Suppressor macrophage treated with lipopolysaccharide for 1 hour (primary cell): ENCODE measurements at places on chromosomes 11 and 22.

- peak; percentile 86 for DNase-seq
These were observed 38.2 kb upstream of the WEE1 start for GRCh38 chr11:9535189-9535781.

DNA sequence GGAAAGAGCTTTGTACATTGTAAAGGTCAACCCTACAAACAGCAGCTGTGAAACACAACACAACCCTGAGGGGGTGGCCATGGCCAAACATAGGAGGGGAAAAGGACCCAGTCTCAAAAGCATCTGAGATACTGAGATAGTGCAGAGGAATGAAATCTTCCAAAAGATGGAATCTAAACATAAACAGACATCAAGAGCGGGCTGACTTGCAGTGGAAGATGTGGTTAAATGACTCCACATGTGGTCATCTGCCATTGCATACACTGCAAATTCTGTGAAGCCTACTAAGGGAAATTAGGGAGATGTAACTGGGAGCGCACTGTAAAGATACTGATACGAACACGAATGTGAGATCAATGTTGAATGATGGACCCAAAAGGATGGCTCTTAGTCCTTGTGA, 22.0 kb downstream of the BDNF start:
- no peak for DNase-seq

GRCh38 chr11:71155846-71156245, 96.5 kb downstream of the SHANK2 start:
- DNase-seq, result no peak

DNA sequence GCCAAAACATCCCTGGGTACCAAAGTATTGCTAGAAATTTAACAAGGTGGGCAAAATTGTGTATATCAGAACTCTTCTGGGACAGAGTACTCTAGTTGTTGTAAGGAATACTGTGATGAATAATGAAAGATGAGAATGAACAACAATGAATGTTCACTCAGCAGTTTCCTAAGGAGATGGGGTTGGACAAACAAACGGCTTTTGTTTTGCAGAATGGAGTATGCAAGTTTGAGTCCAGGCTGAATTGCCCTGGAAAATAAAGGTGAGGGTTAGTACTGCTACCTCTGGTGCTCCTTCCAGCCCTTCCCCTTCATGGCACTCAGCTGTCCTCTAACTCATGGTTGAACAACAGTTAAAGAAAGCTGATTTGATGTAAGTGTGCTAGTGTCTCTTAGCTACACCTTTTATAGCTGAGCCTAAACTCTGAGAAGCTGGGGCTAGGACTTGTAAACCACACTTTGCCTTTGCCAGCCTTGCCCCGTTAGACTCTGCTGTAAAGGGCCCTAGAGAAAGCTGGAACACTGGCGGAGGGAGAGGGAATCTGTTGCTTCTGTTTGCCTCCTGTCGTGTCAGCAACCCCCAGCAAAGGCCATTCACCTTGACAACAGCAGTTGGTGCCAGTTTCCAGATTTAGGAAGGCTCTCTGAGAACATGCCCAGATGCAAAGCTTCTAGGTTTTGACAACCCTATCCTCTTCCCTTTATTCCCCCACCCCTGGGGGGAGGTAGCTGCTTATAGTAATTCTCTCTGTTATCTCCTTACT, 41.2 kb upstream of the POLD3 start:
- DNase-seq, result no peak

GRCh38 chr11:121095561-121095960, 5.5 kb upstream of the TECTA start:
- no peak for DNase-seq

GRCh38 chr22:27159716-27160295, 502.4 kb downstream of the MIAT start:
- DNase-seq, result no peak

DNA sequence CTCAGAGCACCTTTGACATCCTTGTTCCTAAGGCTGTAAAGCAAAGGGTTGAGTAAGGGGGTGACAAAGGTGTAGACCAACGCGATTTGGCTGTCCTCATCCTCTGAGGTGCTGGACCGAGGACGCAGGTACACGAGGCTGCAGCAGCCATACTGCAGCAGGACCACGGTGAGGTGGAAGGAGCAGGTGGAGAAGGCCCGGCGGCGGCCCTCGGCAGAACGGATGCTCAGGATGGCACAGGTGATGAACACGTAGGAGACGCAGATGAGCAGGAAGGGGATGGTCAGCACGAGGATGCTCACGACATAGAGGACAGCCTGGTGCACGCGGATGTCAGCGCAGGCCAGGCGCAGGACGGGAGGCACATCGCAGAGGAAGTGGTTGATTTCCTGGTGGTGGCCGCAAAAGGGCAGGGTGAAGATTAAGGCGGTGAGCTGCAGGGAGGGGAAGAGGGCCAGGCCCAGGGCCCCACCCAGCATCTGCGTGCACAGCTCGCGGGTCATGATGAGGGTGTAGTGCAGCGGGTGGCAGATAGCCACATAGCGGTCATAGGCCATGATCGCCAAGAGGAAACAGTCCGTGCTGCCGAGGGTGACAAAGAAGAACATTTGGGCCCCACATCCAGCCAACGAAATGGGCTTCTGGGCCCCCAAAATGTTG, 632 bp downstream of the OR10Q1 start:
- DNase-seq, result no peak

DNA sequence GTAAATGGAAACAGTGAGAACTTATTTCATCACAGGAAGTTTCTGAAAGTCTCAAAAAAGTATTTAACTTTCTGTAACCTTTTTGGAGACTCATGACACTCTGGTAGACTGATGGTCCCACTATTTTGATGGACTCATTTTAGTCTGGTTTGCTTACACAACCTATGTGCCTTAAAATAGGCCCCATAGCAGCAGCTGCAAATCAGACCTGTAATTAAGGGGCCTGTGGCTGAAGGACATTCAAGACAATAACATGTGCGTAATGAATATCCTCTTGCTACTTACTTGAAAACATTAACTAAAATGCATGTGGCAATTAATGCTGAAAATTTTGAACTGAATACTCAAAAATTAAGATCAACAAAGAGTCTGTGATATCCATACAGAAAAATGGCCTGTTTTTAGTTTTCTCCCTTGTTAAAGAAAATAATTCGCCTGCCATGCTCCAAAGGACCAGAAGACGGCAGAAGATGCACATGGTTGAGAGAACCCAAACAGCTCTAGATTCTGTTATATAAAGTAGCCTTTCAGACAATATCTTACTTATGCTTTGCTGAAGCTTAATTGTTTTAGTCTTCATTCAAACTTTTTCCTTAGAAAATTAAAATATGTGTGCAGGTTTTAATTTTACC, 568.5 kb downstream of the KCNA4 start:
- DNase-seq, result peak; percentile 1

GRCh38 chr11:77136074-77136473, 8.0 kb downstream of the MYO7A start:
- DNase-seq, result no peak

- no peak for DNase-seq
These were observed 1179.0 kb downstream of the LRRC4C start for GRCh38 chr11:40280159-40281051.

DNA sequence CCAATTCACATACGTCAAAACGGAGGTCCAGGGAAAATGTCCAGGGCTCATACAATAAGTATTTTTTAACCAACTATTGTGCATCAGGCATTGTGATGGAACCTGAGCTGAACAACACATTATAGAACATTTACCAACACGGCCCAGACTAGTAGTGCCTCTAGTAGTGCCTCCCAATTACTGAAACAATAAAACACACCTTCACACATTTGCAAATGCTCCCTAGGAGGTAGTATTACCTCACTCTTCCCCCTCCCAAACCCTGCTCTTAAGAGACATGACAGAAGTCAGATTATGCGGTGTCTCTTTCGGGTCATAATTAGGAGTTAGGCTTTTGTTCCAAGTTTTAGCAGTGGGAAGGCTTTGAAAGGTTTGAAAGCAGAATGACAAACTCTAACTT, 61.1 kb downstream of the PAK1 start:
- no peak for DNase-seq

GRCh38 chr11:44145011-44145775, 49.7 kb downstream of the EXT2 start:
- peak; percentile 27 for DNase-seq

- DNase-seq, result peak; percentile 28
These were observed 128.2 kb downstream of the ZNF280B start for GRCh38 chr22:22380098-22381030.

- no peak for DNase-seq
These were observed 29.8 kb downstream of the LIMK2 start for GRCh38 chr22:31241936-31242335.

DNA sequence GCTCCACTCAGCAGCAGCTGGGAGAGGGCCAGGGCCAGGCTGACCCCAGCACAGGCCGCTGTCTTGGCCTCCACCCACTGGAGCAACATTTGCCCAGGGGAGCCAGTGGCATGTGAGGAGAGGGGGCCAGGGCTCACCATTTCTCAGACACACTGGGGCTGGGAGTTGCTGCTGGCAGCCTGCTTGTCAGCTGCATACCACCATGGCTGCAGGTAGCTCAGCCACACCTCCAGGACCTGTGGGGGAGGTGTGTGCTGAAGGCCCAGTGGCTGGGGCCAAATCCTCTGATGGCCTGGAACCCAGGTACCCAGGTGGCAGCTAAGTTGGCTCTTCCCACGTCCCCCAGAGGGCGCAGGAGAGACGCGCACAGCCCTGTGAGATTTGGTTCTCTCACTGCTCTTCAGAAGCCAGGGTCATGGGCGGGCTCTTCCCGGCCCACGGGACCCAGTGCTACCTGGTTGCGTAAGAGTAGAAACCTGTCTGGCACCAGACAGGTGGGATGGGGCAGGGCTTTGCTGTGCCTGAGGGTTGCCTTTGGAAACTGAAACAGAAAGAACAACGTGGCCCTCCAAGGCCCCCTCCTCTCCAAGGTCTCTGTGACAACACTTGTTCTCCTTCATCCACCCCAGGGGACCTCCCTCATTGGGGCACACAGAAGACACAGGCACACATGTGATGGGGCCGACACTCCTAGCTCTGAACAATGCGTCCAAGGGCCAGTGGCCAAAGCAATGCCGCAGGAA, 98.8 kb downstream of the MED15 start:
- peak; percentile 83 for DNase-seq

- DNase-seq, result no peak
These were observed 22.3 kb downstream of the EIF4G2 start for GRCh38 chr11:10786451-10786850.

DNA sequence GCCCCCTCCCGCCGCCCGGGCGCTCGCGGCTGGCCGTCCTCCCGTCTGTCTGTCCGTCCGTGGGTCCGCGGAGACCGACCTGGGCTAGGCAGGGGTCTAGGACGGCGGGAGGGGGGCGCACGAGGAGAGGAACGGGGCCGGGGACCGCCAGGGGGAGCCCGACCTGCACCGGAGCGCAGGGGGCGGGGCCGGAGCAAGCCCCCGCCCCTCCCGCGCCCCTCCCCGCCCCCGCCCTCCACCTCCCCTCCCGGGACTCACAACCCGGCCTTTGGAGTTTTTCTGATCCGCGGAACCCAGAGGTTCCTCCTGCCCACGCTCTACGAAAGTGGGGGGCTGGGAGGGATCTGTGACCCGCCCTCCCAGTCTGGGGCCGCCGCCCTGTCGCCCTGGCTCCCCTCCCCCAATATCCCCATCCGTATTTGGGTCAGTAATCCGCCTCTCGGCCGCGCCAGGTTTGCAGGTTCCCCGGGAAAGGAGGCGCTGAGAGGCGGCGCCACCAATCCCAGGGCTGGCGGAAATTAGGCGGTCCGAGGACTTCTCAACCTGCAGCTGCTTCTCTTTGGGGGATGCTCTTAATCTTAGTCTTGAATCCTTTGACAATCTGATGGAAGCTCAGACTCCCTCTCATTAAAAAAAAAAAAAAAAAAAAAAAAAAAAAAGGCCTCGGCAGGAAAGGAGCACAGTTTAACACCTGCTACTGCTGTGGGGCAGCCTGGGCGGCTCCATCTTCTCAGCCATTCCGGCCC, 925 bp upstream of the KCNJ11 start:
- DNase-seq, result peak; percentile 82

- DNase-seq, result no peak
These were observed 1329.0 kb downstream of the LRRC4C start for GRCh38 chr11:40130427-40130826.

- peak; percentile 78 for DNase-seq
These were observed 684 bp downstream of the TNFRSF13C start for GRCh38 chr22:41925783-41926460.

DNA sequence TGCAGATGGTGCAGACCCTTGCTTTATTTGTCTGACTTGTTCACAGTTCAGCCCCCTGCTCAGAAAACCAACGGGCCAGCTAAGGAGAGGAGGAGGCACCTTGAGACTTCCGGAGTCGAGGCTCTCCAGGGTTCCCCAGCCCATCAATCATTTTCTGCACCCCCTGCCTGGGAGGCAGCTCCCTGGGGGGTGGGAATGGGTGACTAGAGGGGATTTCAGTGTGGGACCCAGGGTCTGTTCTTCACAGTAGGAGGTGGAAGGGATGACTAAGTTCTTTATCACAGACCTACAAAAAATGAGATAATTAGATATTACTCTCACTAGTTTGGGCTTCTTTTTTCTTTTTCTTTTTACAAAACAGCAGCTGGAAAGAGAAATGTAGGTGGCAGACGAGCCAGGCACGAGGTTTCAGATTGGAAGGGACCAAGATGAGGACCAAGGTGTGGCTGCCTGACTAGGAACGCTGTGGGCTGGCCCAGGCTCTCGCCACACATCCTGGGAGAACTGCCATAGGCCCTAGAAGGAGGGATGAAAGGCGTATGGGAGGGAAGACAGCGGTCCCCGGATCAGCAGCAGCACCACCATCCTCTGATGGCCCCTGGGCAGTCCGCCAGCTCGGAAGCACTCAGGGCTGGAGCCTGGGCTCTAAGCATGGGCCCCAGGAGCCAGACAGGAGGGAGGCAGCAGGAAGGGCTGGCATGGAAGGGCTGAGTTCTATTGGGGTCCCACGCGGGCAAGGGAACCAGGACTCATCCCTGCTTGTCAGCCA, 14.2 kb downstream of the TXN2 start:
- DNase-seq, result no peak

GRCh38 chr11:8259306-8259959, 4.2 kb downstream of the LMO1 start:
- peak; percentile 59 for DNase-seq

DNA sequence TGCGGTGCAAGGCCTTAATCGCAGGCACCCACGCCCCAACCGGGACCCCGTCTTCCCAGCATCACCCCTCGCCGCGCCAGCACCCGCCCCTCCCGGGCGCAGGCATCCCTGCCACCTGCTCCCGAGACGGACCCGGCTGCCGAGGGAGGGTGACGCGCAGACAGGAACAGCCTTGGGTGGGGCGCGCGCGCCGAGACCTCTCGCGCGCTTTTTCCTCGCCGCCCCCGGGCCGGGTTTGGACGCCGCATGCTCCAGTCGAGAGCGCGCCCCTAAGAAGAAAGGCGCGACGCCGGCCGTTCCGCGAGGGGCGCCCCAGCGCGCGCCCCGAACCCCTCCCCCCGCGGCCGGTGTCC, 504 bp downstream of the CFL1 start:
- no peak for DNase-seq

DNA sequence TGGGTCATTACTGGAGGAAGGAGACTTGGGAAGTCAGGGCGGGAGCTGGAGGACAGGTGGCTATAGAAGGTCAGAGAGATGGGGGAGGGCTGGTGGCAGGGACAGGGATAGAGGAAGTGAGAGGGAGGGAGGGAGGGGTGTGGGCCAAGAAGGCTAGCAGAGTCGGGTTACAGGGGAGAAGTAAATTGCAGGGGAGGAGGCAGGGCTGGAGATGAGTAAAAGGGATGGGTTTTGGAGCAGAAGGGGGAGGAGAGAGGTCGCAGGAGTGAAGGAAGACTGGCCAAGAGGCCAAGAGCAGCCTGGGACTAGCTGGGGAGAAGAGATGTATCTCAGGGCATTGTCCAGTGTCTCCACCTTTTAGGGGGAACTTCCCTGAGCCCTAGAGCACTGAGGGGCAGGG, 33.0 kb downstream of the LRRC10B start:
- peak; percentile 29 for DNase-seq
